Left colon (tissue), 2 donors: ENCODE measurements at places on chromosomes 7 and 10. TPM values are rescaled to one million over a fixed set of nuclear protein-coding genes. Genes with fewer than 3 reads are reported as not detected.

The TMEM236 gene
- total RNA-seq = 53.0 TPM

GRCh38 chr10:131211965-131212619, 99.4 kb downstream of the TCERG1L start:
- DNase-seq = no peak

GRCh38 chr10:65291286-65291685, 1634.5 kb upstream of the LRRTM3 start:
- no peak for DNase-seq

DNA sequence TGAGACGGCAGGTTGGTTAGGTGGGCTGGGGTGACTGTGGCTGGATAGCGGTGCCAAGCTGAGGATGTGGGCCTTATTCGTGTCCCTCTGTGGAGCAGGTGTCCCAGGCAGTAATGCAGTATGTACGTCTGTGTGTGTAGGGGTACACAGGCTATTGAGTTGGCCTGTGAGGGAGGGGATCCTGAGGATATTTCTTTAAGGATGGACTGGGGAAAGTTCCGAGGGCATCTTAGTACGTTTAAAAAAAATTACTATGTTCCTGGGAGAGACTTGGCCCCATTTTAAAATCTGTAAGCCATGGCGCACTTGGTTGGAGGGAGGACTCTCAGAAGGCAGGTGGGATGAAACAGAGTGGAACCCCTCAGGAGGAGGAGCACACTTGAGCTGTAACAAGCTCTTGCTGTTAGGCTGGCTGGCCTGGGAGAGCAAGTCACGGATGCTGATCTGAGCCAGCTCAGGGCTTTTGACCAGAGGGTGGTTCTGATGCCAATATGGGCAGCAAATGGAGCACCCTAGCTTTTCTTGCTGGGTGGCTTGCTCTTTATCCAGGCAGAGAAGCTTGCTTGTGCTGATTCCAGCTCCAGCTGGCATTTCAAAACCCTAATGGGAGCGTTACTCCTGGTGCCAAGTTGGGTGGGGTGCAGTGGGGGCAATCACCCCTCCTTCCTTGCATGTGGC, 765 bp downstream of the WBP1L start:
- no peak for DNase-seq

DNA sequence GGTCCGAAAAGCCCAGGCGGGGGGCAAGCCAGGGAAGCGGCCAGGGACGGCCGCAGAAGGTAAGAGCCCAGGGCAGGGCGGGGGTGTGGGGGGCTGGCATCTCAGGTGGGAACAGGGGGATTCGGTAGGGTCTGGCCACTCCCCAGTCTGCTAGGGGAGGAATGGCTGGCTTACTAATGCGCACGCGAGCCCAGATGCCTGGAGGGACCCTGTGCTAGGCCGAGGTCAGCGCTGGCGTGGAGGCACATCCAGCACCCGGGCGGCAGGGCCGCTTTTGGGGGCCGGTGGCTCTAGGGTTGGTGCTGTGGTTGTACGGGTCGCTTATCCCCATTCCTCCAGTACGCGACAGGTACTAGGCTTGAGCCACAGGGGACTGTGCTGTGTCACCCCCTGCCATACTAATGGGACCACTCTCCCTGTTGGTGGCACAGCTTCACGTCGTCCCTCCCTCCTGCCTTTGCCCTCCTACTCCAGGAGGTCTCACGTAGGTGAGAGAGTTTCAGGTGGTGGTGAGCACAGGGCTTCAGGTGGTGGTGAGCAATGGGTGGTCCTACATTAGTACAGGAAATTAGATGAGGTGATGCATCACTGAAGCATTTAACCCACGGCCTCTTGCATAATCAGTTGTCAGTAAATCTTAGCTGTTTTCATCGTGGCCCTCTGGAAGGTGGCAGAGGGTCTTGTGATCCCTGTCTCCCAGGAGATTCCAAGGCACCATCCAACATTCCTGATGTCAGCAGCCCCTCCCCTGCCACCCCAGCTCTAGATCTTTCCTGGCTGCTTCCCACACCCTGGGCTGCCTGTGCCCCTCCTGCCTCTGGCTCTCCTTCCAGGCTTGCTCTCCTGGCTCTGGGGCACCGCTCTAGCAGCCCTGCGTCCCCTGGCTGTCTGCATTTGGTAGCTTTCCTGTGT, 971 bp downstream of the AEBP1 start:
- DNase-seq = no peak

The FAM13C gene
- total RNA-seq = 1.8 TPM

The NUTM2E gene
- not detected for total RNA-seq

GRCh38 chr10:26503911-26504310, 65.8 kb downstream of the APBB1IP start:
- DNase-seq = no peak

The FRMD4A gene
- 11.2 TPM for total RNA-seq
